ENCODE measurements at places on chromosomes 12 and 14. TPM values are rescaled to one million over a fixed set of nuclear protein-coding genes. Genes with fewer than 3 reads are reported as not detected.

- no peaks in the 10 kb centered on the region for H3K36me3 ChIP-seq
- DNase-seq: no peak
- no peak overlapping the region for H3K4me3 ChIP-seq
Measured at GRCh38 chr12:3081886-3082285, 4.7 kb downstream of the TSPAN9 start.

The HEATR5A gene
- polyA plus RNA-seq: 8.9 TPM

The LMNTD1 gene
- not detected for polyA plus RNA-seq

GRCh38 chr12:112424126-112424525 lies 5.4 kb downstream of the PTPN11 start:
- H3K4me1 ChIP-seq: peaks cover 59% of the 10 kb centered on the region
- H3K4me3 ChIP-seq: no peak overlapping the region
- peaks cover 4% of the 10 kb centered on the region for H3K27me3 ChIP-seq
- no peak for DNase-seq

DNA sequence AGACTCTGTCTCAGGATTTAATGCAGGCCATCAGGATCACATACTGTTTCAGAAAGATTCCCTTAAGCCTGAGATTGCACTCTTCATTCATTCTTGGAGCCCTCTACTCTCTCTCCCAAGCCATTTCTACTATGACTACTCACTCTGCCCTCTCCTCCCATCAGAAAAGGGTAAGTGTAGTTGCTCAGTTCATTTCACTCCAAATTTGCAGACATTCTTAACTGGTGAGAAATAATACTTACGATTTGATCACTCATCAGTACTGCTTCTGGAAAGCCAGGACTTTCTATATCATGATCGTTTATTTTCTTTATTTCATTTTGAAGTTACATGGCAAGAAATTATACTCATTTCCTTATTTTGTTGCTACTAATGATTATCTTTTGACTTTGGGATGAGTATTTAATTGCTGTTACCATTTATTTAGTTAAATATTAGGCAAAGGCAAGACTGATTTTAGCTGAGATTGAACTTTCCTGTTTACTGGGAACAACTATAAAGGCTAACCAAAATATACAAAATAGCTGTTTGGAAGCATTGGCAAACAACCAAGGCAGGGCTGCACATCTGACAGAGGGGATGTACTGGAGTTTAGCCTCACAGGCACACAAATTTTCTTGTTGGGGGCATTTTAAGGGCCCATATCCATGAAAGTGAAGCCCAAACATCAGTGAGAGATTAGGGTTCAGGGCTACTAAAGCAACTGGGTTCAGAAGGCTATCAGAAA lies 4.1 kb upstream of the RERG start:
- H3K4me1 ChIP-seq: peaks cover 16% of the 10 kb centered on the region
- H3K27ac ChIP-seq: no peak overlapping the region
- no peak overlapping the region for H3K4me3 ChIP-seq

GRCh38 chr12:121259074-121259473 lies 37.4 kb downstream of the CAMKK2 start:
- DNase-seq: no peak
- no peak overlapping the region for H3K4me3 ChIP-seq
- peaks cover 17% of the 10 kb centered on the region for H3K36me3 ChIP-seq
- H3K27me3 ChIP-seq: no peaks in the 10 kb centered on the region
- no peaks in the 10 kb centered on the region for H3K4me1 ChIP-seq

DNA sequence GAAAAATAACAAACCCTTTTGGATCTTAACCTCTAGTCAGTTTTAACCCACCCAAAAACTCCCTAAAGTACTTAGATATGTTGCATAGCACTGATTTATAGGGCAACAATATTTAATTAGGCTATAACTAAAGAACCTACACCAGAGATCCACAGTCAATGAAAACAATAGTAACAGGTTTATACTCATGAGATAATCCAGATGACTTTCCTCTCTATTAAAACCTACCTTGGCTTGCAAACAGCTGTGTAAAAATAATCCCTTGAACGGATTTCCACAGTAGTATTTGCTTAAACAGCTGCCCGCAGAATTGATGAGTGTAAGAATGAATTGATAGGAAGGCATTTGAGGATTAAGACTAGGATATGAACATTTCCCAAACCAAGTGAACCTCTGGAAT lies 104.3 kb upstream of the PTPRR start:
- no peak overlapping the region for H3K4me3 ChIP-seq
- no peaks in the 10 kb centered on the region for H3K27me3 ChIP-seq
- no peaks in the 10 kb centered on the region for H3K36me3 ChIP-seq
- H3K27ac ChIP-seq: no peak overlapping the region
- DNase-seq: no peak

GRCh38 chr14:105601360-105602242 lies 75.2 kb downstream of the TMEM121 start:
- DNase-seq: no peak
- no peak overlapping the region for H3K27ac ChIP-seq
- H3K4me3 ChIP-seq: no peak overlapping the region
- H3K36me3 ChIP-seq: no peaks in the 10 kb centered on the region
- H3K27me3 ChIP-seq: no peaks in the 10 kb centered on the region
- no peaks in the 10 kb centered on the region for H3K4me1 ChIP-seq

DNA sequence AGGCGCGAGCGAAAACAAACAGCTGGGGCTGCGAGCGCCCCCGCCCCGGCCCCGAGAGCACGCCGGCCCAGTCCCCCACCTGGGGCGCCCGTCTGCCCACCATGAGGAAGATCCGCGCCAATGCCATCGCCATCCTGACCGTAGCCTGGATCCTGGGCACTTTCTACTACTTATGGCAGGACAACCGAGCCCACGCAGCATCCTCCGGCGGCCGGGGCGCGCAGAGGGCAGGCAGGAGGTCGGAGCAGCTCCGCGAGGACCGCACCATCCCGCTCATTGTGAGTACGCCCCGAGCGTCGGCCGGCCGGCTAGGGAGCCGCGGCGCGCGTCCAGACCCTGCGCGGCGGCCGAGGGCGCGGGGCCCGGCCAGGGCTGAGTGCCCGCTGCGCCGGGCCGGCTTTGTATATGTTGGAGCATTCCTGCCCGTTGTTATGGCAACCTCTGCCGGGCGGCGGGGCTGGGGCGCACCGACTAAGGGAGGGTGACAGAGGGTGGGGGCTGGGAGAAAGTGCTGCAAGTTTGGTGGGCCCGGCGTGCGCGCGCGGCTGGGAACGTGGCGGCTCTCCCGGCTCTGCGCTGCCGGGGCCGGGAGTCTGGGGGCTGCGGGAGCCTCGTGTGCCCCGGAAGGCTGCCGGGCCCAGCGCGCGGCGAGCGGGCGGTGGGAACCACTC lies 367 bp downstream of the GALNT16 start:
- H3K27ac ChIP-seq: no peak overlapping the region
- DNase-seq: no peak
- H3K36me3 ChIP-seq: no peaks in the 10 kb centered on the region

- peaks cover 2% of the 10 kb centered on the region for H3K27me3 ChIP-seq
- H3K4me1 ChIP-seq: no peaks in the 10 kb centered on the region
- H3K4me3 ChIP-seq: no peak overlapping the region
- DNase-seq: no peak
- no peak overlapping the region for H3K27ac ChIP-seq
Measured at GRCh38 chr14:61041704-61042103, 60.7 kb downstream of the SLC38A6 start.

DNA sequence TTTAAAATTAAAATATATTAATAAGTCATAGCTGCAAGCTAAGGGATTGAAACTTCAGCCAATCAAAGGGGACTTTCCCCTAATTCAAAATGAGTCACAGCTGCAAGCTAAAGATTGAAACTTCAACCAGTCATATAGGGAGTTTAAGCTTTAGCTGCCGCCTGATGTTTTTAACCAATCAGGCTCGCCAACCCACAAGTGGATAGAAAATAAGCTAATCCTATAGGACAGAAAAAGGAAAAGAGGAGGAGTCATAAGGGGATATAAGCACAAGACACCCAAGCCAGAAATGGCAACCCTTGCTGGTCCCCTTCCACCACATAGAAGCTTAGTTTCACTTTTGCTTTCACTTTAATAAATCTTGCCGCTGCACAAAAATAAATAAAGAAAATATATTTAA lies 1154.6 kb downstream of the GALC start:
- DNase-seq: no peak
- H3K27ac ChIP-seq: no peak overlapping the region
- H3K4me3 ChIP-seq: no peak overlapping the region
- no peaks in the 10 kb centered on the region for H3K27me3 ChIP-seq
- H3K4me1 ChIP-seq: no peaks in the 10 kb centered on the region

The TSPAN19 gene
- not detected for polyA plus RNA-seq

GRCh38 chr12:69047990-69048389 lies 115.0 kb upstream of the CPM start:
- no peaks in the 10 kb centered on the region for H3K4me1 ChIP-seq
- no peak overlapping the region for H3K4me3 ChIP-seq
- peaks cover 3% of the 10 kb centered on the region for H3K27me3 ChIP-seq
- no peak overlapping the region for H3K27ac ChIP-seq
- no peaks in the 10 kb centered on the region for H3K36me3 ChIP-seq
- DNase-seq: no peak

DNA sequence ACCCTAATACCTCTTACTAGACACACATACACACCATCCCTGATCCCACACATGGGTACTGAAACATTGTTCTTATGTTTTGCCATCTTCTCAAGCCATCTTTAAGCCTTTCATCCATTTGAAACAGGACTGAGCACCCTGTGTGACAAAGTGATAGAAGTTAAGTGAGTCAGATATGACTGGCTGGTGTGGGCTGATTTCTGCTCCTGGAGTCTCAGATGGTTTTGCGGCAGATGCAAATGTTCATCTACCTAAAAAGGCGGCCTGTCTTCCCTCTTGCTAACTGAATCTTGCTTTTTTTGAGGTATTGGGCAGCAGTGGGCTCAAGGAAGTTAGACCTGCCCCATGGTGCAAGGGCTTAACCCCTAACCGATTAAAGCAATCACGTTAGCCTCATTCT lies 30.4 kb upstream of the PKP2 start:
- H3K36me3 ChIP-seq: no peaks in the 10 kb centered on the region
- H3K4me1 ChIP-seq: no peaks in the 10 kb centered on the region
- no peak overlapping the region for H3K27ac ChIP-seq
- no peak for DNase-seq

DNA sequence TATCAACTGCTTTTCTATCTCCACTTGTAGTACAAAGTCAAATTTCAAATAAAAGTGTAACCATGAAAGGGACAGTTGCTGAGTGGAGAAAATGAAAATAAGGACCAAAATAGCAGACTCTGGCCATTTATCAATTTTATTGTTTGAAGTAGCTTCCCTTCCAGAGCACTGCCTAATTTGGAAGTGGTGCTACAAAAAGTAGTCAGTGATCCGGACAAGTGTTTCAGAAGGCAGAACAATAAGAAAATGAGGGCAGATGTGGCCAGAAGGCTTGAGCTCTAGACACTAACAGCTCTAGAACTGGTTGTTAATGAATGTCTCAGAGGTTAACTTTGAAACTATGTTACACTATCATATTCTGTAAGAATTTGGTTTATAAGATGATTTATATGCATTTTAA lies 48.9 kb downstream of the ABCC9 start:
- no peak overlapping the region for H3K27ac ChIP-seq
- no peaks in the 10 kb centered on the region for H3K4me1 ChIP-seq
- H3K4me3 ChIP-seq: no peak overlapping the region
- no peaks in the 10 kb centered on the region for H3K36me3 ChIP-seq
- DNase-seq: no peak

The CRACR2A gene
- 4.0 TPM for polyA plus RNA-seq

The SPX gene
- polyA plus RNA-seq: not detected

DNA sequence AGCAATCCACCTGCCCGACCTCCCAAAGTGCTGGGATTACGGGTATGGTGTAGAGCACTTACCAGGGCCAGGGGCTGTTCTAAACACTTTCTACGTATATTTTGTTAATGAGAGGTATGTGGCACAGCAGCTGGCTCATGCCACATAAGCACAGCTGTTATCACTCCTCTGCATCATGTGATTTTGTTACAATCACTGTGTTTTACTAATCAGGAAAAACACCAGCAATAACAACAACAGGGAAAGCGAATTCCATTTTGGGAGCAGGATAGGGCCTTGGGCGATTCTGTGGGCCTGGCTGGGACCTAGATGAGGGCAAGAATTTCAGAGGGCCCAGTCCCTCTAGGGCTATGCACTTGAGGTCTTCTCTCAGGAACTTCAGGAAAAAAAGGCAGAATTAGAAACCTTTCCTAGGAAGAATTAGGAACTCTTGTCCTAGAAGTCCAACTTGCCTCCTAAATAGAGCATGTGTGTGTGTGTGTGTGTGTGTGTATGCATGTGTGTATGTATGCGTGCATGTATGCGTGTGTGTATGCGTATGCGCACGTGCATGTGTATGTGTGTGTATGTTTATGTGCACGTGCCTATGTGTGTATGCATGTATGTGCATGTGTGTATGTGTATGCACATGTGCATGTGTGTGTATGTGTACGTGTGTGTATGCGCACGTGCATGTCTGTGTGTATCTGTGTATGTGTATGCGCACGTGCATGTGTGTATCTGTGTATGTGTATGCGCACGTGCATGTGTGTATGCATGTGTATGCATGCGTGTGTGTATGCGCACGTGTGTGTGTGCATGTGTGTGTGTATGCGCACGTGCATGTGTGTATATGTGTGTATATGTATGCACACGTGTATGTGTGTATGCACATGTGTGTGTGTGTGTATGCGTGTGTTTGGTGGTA lies 41.8 kb upstream of the CORO1C start:
- H3K4me1 ChIP-seq: peaks cover 5% of the 10 kb centered on the region
- no peak overlapping the region for H3K4me3 ChIP-seq
- DNase-seq: no peak
- peaks cover 2% of the 10 kb centered on the region for H3K27me3 ChIP-seq
- no peak overlapping the region for H3K27ac ChIP-seq

The LRP6 gene
- polyA plus RNA-seq: not detected

DNA sequence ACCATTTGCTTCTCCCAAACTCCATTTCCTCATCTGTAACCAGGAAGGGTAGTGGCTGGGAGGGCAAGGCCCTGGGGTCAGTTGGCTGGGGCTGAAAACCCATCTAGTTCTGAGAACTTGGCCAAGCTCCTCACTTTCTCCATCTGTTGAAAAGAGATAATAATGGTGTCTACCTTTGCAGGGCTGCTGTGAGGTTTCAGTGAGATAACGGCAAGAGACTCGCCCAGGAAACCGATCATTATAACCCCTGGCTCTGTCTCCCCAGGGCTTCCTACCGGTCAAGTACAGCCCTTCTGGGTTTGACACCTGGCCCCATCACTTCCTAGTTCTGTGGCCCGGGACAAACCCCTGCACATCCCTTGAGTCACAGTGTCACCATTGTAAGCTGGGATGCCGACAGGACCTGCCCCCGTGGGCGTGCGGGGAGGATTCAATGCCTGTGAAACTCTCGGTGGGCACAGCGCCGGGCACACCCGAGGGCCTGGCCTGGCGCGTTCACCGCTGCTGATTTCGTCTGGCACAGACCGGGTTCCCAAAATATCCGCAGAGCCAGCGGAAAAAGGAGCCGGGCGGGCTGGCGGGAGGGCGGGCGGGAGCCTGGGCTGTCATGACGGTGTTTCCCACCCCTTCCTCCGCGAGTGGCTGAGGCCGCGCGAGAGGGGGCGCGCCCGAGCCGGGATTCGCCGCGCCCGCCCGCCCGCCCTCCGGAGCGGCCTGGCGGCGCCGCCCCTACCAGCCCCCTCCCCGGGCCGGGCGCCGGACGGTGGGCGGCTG lies 4.4 kb downstream of the KMT5A start:
- H3K27me3 ChIP-seq: peaks cover 5% of the 10 kb centered on the region
- peaks cover 57% of the 10 kb centered on the region for H3K4me1 ChIP-seq
- no peaks in the 10 kb centered on the region for H3K36me3 ChIP-seq

The NAA30 gene
- 12.4 TPM for polyA plus RNA-seq

The TESPA1 gene
- 33.1 TPM for polyA plus RNA-seq

- peaks cover 5% of the 10 kb centered on the region for H3K4me1 ChIP-seq
- no peak overlapping the region for H3K4me3 ChIP-seq
- peaks cover 5% of the 10 kb centered on the region for H3K36me3 ChIP-seq
- no peak for DNase-seq
- peaks cover 2% of the 10 kb centered on the region for H3K27me3 ChIP-seq
- no peak overlapping the region for H3K27ac ChIP-seq
Measured at GRCh38 chr12:4311776-4312175, 9.2 kb upstream of the TIGAR start.

Data from immature natural killer cell (primary cell).